ENCODE measurements at places on chromosomes 6 and 20.

DNA sequence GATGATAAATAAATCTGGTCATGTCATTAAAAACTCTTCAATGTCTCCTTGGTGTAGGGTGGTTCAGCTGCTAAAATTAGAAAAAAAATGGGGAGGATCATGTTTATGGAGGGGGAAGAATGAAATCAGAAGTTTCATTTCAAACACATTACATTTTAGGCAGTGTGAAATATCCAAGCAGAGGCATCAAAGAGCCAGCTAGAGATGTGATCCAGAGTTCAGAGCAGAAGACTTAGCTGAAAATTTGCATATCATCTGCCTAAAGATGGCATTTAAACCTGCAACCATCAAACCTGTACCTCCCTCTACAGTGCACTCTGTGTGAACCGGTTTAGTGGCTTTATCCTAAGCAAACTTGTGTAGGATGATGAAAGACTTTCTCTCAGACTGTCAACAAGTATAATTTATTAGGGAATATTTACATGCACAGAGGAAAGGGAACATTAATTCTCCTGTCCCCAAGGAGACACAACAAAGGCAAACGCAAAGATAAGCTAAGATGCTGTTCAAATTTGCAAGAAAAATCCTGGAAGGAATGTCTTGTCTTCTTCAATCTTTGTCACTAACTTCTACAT, 84.8 kb upstream of the PLEKHG1 start:
- no peak for DNase-seq

- DNase-seq, result no peak
These were observed 3.9 kb upstream of the C20orf202 start for GRCh38 chr20:1199212-1199873.

- no peak for DNase-seq
These were observed 211.1 kb downstream of the BMP7 start for GRCh38 chr20:57055345-57055744.

GRCh38 chr6:92762443-92763273, 656.7 kb downstream of the EPHA7 start:
- no peak for DNase-seq

GRCh38 chr6:170205126-170205525, 85.8 kb downstream of the DLL1 start:
- peak; percentile 23 for DNase-seq

GRCh38 chr6:150683320-150683719, 83.6 kb downstream of the PLEKHG1 start:
- peak; percentile 60 for DNase-seq

GRCh38 chr20:34401741-34402455, 38.8 kb downstream of the ITCH start:
- no peak for DNase-seq

- no peak for DNase-seq
These were observed 48.3 kb upstream of the RSPO4 start for GRCh38 chr20:1050440-1050839.

GRCh38 chr6:150315626-150316025, 53.2 kb upstream of the IYD start:
- no peak for DNase-seq

GRCh38 chr20:19384940-19385339, 172.5 kb downstream of the SLC24A3 start:
- DNase-seq, result no peak

GRCh38 chr6:143744551-143745165, 66.9 kb downstream of the PHACTR2 start:
- DNase-seq, result no peak

GRCh38 chr20:41607791-41608190, 10.4 kb downstream of the CHD6 start:
- DNase-seq, result no peak

- no peak for DNase-seq
These were observed 320.7 kb downstream of the CBLN4 start for GRCh38 chr20:55684578-55684977.

DNA sequence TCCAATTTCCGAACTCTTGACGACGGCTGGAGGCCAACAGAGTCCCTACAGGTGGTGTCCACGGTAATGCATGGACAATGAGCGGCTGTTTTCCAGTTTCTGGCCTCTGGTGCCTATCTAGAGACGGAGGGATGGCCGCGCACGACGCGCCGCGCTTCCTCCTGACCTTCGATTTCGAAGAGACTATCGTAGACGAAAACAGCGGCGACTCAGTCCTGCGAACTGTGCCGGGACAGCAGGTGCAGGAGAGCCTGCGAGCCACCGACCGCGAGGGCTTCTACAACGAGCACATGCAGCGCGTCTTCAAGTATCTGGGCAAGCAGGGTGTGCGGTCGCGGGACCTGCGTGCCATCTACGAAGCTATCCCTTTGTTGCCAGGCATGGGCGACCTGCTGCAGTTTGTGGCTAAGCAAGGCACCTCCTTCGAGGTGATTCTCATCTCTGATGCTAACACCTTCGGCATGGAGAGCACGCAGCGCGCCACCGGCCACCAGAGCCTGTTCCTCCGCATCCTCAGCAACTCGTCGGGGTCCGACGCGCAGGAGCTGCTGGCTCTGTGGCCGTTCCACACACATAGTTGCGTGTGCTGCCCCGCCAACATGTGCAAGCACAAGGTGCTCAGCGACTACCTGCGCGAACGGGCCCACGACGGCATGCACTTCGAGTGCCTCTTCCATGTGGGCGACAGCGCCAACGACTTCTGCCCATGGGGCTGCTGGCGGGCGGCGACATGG, 169.4 kb downstream of the CDK19 start:
- DNase-seq, result no peak

DNA sequence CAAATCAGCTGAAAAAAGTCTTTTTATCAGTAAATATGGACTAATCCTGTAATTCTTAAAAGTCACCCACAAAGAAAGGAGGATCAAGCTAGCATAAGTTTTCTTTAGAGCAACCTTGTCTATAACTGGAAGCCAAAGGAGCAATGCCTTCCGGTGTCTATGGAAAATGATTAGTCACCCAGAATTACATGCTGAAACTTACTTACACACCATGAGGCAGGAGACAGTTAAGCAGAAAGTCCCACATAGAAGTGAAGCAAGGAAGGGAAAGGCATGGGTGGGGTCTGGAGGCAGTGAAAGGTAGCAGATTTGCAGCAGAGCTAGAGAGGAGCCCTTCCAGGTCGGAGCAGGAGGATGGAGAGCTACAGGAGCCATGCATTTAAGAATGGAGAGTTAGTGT, 153.7 kb upstream of the RIPOR2 start:
- no peak for DNase-seq

- DNase-seq, result no peak
These were observed 67.1 kb upstream of the ZNFX1 start for GRCh38 chr20:49344975-49345374.

GRCh38 chr6:143742070-143742954, 64.5 kb downstream of the PHACTR2 start:
- DNase-seq, result no peak

DNA sequence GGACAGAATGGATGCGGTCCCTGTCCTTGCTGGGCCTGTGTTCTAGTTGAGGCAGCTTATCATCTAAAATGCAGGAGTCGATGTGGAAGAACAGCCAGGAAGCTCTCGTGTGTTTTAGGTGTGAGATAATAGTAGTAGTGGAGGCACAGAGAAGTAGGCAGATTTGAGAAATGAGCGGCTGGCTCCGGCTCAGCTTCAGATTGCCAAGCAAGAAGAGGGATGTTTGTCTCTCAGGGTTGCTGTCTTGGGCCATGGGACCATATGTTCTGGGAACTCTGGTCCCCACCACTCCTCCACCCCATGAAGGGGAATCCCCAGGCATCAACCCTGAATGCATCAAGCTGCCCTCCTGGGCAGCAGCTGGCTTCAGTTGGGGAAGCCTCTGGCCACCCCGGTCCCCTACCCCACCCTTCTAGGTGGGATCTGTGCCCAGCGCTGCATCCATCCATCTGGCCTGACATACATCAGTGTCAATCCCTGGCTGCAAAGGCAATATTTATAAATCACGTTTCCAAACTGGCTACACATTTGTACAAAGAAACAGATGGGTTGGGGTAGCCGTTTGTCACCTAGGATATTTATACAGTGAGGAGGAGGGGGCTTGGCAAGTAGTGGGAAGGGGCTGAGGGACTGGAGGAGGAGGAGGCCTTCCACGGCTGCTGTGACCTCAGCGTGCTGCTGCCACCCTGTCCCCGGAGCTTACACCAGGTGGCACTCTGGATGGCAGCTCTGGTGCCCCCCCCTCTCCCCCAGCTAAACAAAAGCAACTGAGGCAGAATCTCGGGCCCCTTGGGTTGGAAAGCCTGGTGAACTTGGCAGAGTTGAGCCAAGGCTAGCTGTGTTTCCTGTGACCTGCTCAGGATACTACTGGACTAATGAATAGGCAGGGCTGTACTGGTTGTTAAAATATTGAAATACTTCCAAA, 64.4 kb downstream of the CD40 start:
- no peak for DNase-seq

DNA sequence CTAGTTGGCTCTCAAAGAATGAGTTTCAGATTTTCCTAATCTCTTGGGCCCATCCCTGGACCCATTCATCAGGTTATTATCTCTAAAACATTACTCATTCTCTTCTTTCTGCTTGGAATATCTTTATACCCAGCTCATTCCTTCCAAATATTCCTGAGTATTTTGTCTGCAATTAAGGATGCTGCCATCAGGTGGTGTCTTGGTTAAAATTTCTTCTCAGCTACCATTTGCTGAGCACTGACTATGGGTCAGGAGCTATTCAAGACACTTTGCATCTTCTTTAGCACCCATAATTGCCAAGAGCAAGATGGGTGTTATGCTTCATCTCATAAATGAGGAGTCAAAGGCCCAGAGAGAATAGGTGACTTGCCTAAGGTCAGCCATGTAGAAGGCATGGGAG, 8.4 kb downstream of the SUN5 start:
- DNase-seq, result no peak

DNA sequence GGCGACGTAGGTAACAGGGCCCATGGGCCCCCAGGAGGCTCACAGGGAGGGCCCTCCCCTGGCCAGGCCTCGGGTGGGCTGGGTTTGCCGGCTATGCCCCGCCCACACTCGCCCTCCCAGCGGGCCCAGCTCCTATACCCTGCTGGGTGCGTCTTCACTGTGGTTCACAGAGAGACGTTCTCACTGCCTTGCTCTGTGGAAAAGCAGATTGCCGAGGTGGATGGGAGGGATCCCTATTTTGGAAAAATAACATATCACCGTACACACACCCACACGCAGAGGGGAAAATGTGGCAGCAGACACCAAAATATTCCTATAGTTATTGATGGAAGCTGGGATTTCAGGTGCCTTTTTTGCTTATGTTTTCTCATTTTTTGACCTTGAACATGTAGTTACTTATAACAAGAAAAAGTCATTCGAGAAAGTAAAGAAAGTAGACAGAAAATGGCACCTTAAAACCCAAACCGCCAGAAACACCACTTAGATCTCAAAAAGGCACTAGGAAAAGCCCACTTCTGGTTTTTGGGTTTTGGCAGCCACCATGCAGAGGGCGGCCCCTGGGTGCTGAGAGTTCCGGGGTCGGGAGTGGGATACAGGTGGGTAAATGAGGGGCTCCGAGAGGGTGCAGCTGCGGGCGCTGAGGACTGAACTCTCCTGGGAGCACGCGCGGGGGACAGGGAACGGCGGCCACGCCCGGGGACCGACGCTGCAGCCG, 49.4 kb downstream of the TMEM242 start:
- peak; percentile 78 for DNase-seq

DNA sequence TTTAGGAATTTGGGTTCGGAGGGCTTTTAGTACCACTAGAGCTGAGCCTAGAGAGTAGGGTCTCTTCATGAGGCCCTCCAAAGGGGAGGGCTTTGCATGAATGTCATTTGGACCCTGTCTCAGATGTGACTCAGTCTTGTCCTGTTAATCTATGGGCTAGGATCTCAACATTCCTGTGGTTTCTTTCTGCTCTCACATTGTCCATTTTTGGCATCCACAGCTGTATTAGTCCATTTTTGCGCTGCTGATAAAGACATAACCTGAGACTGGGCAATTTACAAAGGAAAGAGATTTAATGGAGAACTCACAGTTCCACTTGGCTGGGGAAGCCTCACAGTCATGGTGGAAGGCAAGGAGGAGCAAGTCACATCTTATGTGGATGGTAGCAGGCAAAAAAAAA, 61.0 kb downstream of the CRYBG1 start:
- DNase-seq, result no peak

DNA sequence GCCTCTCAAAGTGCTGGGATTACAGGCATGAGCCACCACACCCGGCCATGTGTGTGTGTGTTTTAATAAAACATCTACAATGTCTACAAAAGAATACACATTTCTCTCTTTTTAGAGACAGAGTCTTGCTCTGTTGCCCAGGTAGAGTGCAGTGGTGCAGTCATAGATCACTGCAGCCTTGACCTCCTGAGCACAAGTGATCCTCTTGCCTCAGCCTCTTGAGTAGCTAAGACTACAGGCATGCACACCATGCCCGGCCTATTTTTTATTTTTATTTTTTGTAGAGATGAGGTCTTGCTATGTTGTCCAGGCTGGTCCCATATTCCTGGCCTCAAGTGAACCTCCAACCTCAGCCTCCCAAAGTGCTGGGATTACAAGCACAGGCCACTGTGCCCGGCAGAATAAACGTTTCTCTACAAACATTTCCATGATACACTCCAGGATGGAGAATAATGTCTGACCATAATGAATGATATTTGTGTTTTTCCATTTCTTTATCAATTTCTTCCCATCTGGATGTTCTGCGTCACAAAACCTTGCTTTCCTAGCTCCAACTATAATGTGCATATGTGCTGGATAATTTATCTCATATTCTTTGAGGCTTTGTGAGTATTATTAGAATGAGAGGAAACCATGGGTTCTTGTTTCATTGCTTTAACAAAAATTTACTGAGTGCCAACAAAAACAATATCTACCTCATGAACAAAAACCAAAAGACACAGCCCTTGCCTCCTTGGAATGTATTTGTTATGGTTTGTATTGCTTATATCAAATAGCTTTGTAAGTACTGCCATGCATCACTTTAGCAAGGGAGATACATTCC, 28.6 kb upstream of the CCN2 start:
- DNase-seq, result no peak

DNA sequence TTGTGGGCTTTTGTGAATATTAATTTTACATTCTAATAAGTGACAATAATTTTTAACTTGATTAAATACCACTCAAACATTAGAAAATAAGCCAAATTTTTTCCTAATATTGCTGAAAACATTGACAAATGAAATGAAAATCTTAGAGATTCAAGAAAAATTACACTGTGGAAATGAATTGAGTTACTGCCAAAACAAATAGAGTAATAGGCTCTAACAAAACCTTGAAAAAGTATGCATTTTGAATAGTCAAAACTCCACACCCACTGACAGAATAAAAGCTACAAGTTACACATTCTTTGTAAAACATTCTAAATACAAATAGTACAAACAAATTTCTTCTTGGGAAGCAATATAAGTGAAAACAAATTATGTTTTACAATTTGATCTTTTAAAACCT, 5.9 kb downstream of the TBX18 start:
- DNase-seq, result no peak

GRCh38 chr20:3238616-3239025, 369 bp downstream of the SLC4A11 start:
- DNase-seq, result peak; percentile 57

- DNase-seq, result no peak
These were observed 3.1 kb downstream of the YTHDF1 start for GRCh38 chr20:63212792-63213191.

Measured in Peyer's patch (tissue), 4 donors.